ENCODE measurements at places on chromosomes 16 and 17.

GRCh38 chr16:50390371-50390771, 21.6 kb upstream of the BRD7 start:
- DNase-seq = no peak

DNA sequence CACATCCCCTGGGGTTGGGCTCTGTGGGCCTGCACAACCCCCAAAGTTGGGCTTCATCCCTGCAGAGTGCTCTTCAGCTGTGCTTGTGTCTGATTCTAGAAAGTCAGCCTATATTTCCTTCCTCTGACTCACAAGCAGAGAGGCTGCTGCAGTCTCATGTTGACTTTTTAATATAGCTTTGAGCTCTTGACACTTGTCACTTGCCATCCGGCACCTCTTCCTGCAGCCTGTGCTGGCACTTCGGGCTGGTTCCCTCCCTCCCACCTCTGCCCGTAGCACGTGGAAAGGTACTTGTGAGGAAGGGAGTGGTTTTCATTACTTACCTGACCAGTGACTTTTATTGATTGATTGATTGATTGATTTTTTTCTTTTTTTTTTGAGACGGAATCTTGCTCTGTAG, 19.0 kb upstream of the JPT2 start:
- no peak for DNase-seq

DNA sequence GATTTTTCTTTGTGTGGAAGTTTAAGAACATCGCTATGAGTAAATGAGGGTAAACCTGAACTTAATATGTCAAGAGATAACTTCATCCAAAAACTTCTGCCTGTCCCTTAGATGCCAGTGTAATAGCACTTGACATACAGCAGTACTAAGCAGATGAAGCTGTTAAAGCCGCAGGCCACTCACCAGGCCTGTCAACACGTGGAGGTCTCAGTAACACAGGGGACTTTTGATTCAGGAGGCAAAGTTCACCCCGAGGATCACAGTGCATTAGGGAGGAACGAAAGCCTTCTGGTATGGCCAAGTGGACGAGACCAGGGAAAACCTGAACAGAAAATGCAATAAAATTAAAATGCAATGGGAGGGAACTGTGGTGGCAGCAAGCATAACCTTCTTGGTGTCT, 235.7 kb downstream of the CHD9NB start:
- DNase-seq = no peak

DNA sequence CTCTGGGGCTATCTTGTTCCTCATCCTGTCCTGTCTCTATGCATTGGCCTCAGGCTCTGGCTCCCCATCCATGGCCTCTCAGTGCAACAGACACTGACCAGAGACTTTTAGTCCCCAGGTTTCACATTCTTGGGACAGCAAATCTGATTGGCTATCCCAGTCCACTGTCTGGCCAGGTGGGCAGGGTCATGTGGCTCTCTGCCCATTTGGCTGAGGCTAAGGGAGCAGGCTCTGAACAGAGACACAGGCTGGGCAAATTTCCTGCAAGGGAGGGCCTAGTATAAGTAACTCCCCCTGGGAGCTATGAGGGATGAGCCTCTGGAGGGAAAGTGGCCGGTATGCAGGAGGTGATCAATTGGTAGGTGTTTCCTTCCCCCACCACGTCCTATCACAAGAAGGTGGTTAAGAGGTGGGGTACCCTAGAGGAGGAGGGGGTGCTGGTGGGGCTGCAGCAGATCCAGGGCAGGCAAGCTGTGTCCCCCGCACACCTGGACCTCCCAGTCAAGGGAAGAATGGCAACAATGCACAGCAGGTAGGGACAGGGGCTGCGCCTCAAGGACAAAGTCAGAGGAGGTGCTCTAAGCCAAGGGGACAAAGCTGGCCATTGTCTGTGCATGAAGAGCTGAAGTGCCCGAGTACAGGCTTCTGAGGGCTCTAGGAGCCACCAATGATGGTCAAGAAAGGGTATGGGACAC, 13.2 kb downstream of the XYLT2 start:
- no peak for DNase-seq

GRCh38 chr17:50111673-50112655, 16.8 kb downstream of the PDK2 start:
- DNase-seq = peak; percentile 58

DNA sequence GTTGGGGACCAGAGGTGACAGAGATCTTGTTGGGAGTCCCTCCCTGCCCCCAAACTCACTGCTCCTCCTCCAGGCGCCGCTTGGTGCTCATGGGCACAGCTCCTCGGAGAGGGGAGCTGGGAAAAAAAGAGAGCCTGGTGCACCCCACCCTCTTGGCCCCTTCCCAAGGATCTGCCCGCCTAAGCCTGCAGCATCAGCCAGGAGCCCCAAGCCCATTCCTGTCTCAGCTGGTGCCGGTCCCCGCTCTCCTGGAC, 400 bp downstream of the HCFC1R1 start:
- no peak for DNase-seq

- DNase-seq = no peak
Measured at GRCh38 chr17:73639932-73640331, 4.3 kb downstream of the SDK2 start.

GRCh38 chr17:4540224-4540651, 14.9 kb downstream of the MYBBP1A start:
- peak; percentile 15 for DNase-seq

- peak; percentile 58 for DNase-seq
Measured at GRCh38 chr17:31499771-31500554, 108.5 kb downstream of the RAB11FIP4 start.

- no peak for DNase-seq
Measured at GRCh38 chr17:74539281-74539820, 6.6 kb downstream of the CD300C start.

DNA sequence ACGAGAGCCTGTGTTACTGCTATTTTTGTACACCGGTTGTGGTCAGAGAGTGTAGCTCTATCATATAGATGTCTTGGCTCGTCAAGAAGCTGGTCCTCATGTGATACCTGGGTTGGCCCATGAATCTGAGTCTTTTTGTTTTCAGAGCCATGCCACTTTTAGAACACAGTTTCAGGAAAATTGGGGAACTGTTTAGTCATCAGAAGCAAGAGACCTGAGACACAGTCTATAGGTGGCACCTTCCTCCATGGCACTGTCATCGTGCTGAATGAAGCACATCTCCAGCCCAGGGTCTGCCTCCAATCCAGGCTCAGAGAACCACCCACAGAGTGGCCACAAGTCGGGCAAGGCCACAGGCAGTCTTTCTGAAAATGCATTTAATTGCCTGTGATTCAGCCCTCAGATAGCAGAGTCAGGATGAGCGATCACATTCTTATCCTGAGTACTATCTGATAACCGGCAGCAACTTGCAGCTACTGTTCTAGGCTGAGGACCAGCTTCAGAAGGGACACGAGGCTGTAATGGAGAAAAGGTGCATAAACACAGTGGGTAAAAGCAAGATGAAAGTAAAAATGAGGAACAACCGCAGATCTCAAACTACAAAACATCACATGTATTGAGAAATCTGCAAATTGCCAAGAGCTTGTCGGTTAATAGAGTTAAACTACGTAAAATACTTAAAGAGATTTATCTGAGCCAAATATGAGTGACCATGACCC, 14.2 kb upstream of the HAPSTR1 start:
- no peak for DNase-seq

- DNase-seq = peak; percentile 76
Measured at GRCh38 chr16:56789360-56789759, 59.4 kb downstream of the NUP93 start.

DNA sequence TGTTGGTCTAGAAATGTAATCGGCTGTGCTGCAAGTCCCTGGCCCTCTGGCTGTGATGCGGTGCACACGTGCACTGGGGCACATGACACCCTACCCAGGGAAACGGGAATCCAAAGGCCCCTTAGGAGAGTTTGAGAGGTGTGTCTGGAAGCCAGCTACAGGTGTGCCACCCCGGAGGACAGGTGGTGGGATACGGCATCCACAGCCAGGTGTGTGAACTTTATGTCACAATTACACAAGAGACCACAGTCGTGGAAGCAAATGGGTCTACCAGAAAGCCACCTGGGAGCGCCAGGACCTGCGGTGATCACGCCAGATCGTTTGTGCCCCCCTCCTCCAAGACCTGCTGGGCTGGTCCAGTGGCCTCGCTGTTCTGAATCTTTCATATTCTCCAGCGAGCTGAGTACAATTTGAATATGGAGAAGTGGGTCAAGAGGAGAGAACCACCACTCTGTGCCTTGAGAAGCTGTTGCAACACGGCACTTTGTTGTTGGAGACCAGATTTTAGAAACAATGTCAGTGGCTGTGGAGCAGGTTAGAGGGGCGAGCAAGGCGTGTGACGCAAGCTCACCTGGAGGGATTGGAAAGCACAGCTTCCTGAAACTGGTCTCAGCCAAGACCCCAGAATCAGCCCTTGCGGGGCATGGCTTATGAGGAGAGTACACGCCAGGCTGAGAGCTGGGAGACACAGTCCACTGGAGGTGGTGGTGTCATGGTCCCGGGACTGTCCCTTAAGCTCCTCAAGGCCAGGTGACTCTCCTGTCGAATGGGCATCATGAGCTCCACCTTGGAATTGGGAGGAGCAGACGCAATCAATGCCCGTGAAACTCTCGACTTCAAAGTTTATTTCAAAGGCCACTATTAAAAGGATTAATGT, 37.4 kb downstream of the COX4I1 start:
- DNase-seq = peak; percentile 23

DNA sequence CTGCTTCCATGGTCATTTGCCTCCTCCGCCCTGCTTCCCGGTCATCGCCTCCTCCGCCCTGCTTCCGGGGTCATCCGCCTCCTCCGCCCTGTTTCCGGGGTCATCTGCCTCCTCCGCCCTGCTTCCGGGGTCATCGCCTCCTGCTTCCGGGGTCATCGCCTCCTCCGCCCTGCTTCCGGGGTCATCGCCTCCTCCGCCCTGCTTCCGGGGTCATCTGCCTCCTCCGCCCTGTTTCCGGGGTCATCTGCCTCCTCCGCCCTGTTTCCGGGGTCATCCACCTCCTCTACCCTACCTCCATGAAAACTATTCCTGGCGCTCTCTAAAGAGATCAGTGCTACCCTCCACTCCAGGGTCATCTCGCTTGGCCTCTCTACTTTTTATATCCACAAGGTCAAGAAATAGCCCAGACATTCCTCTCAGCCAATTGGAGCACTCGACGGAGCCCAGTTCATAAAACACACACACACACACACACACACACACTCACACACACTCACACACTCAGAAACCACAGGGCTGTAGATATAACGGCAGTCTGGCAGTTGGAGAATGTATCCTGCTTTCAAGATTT, 44.8 kb downstream of the TRARG1 start:
- peak; percentile 21 for DNase-seq

- no peak for DNase-seq
Measured at GRCh38 chr17:82871056-82871775, 31.4 kb upstream of the ZNF750 start.

Measured in pancreas (tissue), 10 donors.